ENCODE measurements at places on chromosomes 2 and 18.

GRCh38 chr2:9057939-9058761 lies 54.7 kb upstream of the MBOAT2 start:
- DNase-seq = no peak

- DNase-seq = no peak
Measured at GRCh38 chr2:9297807-9298206, 91.2 kb downstream of the ASAP2 start.

- DNase-seq = no peak
Measured at GRCh38 chr18:35457140-35457704, 40.5 kb downstream of the INO80C start.

DNA sequence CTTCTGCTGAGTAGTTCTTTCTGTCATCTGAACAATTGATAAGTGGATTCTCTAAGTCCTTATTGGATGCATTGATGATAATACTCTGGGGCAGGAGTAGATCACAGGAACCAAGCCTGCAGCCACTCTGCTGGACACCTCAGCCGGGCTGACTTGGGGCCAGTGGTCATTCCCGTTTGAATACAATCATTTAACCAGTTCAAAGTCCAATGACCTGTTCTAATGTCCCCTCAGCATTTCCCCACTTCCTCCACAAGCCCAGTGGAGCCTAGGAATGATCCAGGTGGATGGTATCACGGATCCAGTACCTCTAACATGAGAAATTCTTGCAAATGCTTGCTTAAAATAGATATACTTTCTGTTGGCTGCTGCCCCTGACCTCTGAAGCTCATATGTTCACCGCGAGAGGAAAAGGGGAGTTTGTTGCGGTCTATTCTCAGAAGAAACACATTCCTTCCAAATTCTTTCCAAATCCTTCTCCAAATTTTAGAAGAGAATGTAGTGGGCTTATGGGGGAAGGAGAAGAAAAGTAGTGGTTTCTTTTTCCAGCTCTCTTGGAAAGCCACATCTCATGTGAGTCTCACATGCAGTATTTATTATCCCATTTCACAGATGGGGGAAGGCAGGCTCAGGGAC lies 170.9 kb downstream of the INHBB start:
- no peak for DNase-seq

GRCh38 chr2:233346376-233346775 lies 7.9 kb upstream of the DGKD start:
- DNase-seq = no peak

DNA sequence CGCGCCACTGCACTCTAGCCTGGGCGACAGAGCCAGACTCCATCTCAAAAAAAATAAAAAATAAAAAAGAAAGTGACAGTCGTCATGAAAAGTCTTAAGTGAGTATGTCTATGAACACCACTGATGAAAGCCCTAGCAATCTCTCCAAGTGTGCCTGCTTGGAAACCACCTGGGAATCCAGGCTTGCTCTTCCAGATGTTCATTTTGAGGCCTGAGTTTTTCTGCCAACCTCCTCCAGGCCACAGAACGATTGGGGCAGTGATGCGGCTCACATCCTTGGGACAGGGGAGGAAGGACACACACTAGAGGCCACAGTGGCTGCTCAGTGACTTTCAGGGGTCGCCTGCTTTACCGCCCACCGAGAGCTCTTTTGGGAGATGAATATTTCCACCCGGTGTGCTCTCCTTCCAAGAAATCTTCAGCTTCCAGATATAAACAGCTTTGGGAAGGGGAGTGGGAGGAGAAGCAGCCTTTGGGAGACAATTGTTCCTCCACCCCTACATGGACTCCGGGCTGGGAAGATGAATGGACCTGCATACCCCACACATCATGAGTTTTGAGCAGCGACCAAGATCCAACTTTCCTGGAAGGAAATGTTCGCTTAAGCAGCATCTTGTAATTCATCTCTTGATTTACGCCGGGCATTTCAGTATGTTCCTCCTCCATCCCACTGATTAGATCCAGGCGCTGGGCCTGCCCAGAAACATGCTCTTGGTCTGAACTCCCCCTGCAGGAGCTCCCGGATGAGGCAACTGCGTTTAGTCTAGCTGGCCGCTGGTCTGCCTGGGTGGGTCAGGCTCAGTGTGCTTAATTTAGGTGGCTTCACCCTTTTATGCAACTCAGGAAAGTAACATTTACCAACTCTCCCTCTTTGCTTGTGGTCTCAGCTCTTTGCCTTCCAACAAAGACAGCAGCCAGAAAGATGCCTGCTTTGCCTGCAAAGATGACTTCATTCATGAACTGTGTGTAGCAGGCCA lies 6.2 kb upstream of the ARMC9 start:
- no peak for DNase-seq

GRCh38 chr2:78977661-78978145 lies 47.8 kb upstream of the REG3G start:
- no peak for DNase-seq

DNA sequence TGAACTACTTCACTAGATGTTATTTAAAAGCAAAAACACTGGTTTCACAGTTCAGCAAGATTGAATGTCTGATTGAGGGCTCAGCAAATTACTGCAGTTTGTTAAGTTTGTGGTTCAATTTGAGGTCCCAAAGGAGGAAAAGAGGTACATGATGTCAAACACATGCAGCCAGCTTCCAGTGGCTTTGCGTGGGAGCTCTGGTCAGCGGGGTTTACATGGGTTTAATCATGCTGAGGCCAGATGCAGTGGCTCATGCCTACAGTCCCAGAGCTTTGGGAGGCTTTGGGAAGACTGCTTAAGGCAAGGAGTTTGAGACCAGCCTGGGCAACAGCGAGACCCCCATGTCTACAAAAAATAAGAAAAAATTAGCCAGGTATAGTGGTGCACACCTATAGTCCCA lies 111.5 kb downstream of the MAPK4 start:
- no peak for DNase-seq

- no peak for DNase-seq
Measured at GRCh38 chr18:14970027-14970426, 222.1 kb downstream of the ANKRD30B start.

DNA sequence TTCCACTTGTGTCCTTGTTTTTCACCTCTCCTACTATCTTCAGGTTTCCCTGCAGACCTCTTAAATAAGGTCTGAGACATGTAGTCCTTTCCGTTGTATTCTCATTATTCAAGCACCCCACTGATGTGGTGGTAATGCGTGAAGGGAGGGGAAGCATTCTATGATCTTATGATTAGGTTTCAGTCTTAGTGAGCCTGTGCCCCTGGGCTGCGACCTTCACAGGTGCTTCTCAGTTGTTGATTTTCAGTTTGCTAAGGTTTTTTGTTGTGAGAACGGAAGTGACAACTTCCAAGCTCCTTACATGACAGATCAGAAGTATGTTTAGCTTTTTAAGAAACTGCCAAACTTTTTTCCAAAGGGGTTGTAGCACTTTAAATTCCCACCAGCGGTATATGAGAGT lies 41.3 kb downstream of the VPS54 start:
- DNase-seq = no peak

Measured in CD4-positive, alpha-beta T cell (primary cell).